Bladder microvascular endothelial cell (primary cell): ENCODE measurements at places on chromosomes 11 and 22. TPM values are rescaled to one million over a fixed set of nuclear protein-coding genes. Genes with fewer than 3 reads are reported as not detected.

Gene MS4A4E
- total RNA-seq: not detected in 2 replicates

Gene KRTAP5-10
- total RNA-seq: not detected in 2 replicates

Gene ST14
- total RNA-seq: 0.06 TPM in 1 of 2 replicates, not detected in the other

Gene CCND1
- total RNA-seq: 246 and 954 TPM in 2 replicates

Gene FOSL1
- total RNA-seq: 4.4 and 5.0 TPM in 2 replicates

Gene MACROD1
- 18.3 and 34.4 TPM in 2 replicates for total RNA-seq

Gene SMTNL1
- total RNA-seq: not detected in 2 replicates
